ENCODE measurements at places on chromosomes 2 and 18. TPM values are rescaled to one million over a fixed set of nuclear protein-coding genes. Genes with fewer than 3 reads are reported as not detected.

GRCh38 chr2:236793023-236794011, 223.7 kb downstream of the ACKR3 start:
- peaks cover 3% of the 10 kb centered on the region for H3K27me3 ChIP-seq
- no peak overlapping the region for H3K4me3 ChIP-seq
- peaks cover 2% of the 10 kb centered on the region for H3K4me1 ChIP-seq
- no peak overlapping the region for H3K27ac ChIP-seq

DNA sequence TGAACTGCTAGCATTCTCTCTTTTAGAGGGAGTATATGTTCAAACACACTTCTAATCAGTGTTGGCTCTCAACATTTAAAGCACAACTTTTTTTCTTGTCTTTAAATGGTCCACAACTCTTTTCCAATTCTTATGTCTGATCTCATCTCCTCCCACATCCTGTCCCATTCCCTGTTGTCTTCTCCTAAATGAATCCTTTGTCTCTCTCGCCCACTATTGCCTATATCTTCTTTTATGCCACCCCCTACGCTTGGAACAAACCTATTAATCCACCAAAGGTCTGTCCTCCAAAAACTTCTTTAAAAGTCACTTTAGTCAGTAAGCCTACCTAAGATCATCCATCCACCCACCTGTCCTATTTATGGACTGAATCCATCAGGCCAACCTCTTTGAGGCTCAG, 235.5 kb upstream of the SMAD7 start:
- H3K27me3 ChIP-seq, result no peaks in the 10 kb centered on the region
- H3K27ac ChIP-seq, result no peak overlapping the region
- no peak overlapping the region for H3K4me3 ChIP-seq
- no peak for DNase-seq

DNA sequence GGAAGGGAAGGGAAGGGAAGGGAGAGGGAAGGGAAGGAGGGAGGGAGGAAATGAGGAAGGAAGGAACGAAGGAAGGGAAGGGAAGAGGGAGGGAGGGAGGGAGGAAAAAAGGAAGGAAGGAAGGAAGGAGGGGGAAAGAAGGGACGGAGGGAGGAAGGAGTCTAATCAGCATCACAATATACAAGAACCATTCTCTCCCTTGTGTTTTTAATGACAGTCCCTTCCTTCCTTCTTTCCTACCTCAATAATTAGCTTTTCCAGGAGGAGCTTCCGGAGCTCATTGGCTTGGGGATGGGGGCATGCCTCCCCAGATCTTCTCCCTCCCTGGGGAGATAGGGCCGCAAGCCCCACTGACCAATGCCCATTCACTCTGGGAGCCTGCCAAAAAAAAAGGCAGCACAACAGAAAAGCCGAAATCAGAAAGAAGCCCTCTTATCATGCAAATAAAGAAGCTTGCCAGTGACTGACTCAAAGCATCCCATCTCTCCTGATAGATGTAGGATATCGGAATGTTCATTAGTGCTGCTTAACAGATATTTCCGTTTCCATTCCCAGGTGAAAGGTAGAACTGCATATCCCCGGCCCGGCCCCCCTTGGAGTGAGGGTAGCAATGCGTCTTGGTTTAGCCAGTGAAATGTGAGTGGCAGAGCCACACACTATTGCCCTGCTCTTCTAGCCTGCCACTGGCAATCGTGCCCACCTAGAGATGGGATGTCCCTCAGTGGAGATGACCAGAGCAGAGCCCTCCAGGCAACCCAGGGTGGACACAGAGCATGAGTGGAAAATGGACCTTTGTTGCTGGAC, 17.8 kb upstream of the SMAD7 start:
- DNase-seq, result no peak
- no peak overlapping the region for H3K27ac ChIP-seq
- peaks cover 10% of the 10 kb centered on the region for H3K27me3 ChIP-seq
- peaks cover 7% of the 10 kb centered on the region for H3K4me1 ChIP-seq
- no peaks in the 10 kb centered on the region for H3K36me3 ChIP-seq

Gene CCDC74B
- polyA plus RNA-seq, result 1.5 TPM

DNA sequence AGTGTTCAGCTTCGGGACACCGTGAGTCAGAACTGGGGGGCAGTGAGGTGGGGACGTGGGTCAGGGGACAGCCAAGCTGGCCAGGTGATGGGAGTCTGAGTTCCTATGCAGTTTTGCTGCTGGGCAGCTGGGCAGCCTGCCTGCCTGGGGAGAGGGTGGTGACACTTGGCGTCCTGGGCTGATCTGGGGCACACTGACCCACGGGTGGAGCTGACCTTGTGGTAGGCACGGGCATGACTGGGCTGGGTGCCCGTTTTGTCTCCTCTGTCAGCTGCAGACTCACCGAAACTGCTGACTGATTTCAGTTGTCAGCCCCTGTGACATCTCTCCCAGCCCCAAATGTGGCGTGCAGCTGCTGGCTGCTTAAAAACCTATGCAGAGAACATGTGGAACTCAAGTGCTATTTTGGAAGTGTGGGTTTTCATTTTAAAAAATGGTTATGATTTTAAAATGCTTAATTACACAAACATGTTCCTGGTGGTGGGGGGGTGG, 32.6 kb upstream of the E2F6 start:
- H3K27me3 ChIP-seq, result no peaks in the 10 kb centered on the region
- peak overlapping the region; percentile 25 for H3K27ac ChIP-seq
- peaks cover 14% of the 10 kb centered on the region for H3K4me1 ChIP-seq
- H3K4me3 ChIP-seq, result no peak overlapping the region

All from muscle of leg (tissue), 16 donors.